ENCODE measurements at places on chromosomes 6 and 20.
A peak's percentile ranks its signal among the peaks of the same experiment; 100 is the strongest.

DNA sequence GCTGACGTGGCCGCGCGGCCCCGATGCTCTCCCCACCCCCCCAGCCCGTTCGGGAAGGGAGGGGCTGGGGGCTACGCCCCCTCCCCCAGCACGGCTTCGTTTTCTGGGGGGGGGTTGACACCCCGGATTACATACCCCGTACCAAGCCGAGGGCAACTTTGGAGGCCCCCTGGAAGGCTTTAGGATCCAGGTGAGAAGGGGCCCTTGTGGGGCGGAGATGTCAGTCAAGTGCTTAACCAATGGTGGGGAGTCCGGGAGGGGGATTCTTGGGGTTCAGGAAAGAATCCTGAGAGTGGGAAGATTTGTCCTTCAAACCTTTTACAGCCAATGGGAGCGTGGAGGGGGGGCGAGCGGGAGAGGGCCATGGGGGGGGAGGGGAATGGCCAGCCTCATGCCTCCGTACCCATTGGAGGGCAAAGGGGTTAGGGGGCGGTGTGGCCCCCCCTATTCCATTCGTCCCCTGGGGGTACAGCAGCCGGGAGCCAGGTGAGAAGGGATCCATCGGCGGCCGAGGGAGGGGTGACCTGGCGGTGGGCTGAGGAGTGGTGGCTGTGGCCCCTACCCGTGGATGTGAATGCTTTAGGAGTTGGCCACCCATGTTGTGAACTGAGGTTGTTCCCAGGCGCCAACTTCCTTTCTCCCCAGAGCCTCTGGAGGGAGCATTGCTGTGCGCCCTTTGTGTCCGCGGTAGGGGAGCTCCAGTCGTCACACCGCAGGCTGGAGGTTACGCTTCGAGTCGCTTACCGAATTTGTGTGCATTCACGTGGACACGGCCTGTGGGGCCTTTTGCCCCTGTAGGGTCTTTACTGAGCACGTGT lies 682 bp downstream of the BRD2 start:
- DNase-seq, result no peak

DNA sequence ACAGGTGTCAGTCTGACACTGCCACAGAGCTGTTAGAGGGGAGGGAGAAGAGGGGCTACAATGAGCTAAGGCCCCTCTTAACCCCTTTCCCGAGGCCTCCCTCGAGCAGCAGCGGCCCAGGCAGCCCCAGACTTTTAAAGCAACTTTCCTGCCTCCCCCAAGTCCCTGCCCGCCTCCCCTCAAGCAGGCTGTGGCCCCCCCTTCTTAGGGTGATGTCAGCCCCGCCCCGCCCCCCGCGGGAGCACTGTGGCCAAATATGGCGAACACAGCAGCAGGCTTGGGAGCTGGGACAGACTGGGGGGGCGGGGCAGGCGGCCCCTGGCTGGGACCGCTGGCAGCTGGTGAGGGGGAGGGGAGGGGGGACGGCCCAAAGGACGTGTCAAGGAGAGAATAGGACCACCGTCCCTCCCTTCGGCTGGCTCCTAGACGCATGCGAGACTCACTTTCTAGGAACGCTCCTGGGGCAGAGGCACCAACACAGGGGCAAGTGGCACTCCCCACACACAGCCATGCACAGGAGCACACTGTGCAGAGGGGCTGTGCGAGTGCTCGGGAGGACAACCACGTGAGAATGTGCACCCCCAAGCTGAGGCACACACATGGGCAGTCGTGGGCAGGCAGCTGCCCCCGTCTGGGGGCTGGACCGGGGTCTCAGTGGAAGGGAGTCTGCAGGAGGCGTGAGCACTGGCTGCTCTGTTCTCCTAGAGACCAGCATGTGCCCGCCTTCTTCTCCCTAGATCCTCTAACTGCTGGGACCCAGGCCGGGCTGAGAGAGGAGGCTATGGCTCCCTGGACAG lies 6.7 kb downstream of the TEAD3 start:
- DNase-seq, result no peak

GRCh38 chr20:63176034-63176426 lies 39.9 kb downstream of the YTHDF1 start:
- DNase-seq, result no peak

- DNase-seq, result no peak
These were observed 6.0 kb downstream of the MLN start for GRCh38 chr6:33797626-33798342.

DNA sequence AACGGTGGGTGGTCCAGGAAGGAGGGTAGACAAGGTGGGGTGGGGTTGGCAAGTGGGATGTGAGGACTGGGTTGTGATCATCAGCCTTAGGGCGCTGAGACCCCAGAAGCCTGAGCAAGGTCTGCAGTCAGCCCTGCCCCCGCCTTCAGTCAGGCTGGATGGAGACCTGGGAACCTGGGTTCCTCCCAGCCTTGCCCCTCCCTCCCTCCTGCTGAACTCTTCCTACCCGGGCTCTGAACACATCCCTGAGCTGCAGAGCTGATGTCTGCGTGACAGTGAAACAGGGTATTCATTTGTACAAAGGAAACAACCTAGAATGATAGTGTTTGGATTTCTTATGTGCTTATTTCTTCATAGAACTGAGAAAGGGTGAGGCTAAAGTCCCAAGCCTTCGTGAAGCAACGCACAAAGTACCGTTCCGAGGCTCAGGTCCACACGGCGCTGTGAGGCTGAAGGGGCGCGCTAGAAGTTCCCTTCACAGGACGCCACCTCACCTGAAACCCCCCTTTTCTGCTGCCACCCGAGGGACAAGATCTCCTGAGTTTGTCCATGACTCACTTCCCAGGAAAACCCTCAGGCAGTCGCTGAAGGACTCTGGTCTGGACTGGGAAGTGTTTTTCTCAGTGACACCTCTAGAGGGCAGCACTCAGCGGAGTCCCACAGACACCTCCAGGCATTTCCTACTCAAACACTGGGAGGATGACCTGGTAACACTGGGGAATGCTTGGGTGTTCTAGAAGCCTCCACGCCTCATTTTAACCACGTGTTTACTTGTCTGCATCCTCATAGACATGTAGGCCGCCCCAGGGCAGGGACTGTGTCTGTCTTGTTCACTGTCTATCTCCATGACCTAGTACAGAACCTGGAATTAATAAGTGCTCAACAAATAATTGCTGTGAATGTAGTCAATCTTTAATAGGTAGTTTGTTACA lies 1.2 kb downstream of the GSTA5 start:
- DNase-seq, result peak; percentile 18

Data from GM18507 (cell line).